T-helper 2 cell treated with Interferon-gamma antibody and Interleukin-4, amounts not matched to agents 5 μg/mL and 100 μg/mL, for 36 hours (primary cell): ENCODE measurements at places on chromosomes 1 and 21.

GRCh38 chr1:196309386-196309785 lies 298.9 kb downstream of the KCNT2 start:
- no peak for DNase-seq

- DNase-seq, result no peak
Observed at GRCh38 chr1:207888652-207889051, 22.3 kb downstream of the CD34 start.

- no peak for DNase-seq
Observed at GRCh38 chr1:100414693-100415497, 62.6 kb downstream of the CDC14A start.

- DNase-seq, result no peak
Observed at GRCh38 chr1:206568779-206569352, 43.4 kb downstream of the EIF2D start.

- DNase-seq, result no peak
Observed at GRCh38 chr1:89356658-89357400, 7.0 kb upstream of the GBP6 start.

GRCh38 chr1:247441606-247442005 lies 16.3 kb downstream of the OR2B11 start:
- DNase-seq, result no peak

DNA sequence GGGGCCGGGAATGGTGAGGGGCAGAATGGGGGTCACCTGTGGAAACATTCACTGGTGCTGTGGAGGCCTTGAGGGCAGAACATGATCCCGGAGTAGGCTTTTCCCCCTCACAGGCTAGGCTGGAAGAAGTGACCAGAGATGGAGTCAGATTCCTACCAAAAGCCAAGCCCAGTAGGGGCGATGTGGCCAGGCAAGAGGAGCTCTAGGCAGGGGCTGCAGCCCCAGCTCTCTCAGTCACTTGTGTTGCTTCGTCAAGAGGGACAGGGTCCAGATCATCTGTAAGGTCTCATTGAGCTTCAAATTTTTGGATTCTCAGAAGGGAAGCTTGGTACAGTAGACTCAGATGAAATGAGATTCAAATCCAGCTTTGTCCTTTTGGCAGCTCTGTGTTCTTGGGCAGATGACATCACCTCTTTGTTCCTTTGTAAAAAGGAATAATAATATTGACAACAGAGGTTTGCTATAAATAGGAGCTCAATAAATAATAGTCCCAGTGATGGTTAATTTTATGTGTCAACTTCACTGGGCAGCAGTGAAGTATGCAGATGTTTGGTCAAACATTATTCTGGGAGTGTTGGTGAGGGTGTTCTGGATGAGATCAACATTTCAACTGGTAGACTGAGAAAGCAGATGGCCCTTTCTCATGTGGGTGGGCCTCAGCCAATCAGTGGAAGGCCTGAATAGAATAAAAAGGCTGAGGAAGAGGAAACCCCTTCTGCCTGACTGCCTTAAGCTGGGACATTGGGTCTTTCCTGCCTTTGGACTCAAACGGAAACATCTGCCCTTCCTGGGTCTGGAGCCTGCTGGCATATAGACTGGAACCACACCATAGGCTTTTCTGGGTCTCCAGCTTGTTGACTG lies 324.7 kb upstream of the USP24 start:
- no peak for DNase-seq

DNA sequence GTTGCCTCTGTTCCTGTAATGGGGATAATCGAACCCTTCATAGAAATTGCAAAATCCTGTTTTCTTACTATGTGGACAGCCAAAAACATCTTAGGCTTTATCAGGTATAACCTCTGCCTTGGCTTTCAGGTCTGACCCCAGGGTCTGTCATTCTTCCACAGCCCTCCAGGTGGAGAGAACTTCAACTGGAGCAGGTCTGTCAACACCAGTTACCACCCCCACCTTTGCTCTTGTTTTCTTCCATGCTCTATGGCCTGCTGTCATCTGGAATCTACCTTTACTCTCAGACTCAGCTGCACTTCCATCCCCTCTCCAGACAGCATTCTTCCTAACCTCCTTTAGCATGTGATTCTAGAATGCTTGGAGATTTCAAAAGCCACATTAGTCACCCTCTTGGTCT lies 10.4 kb upstream of the GJA9 start:
- no peak for DNase-seq

GRCh38 chr1:13607002-13607401 lies 23.4 kb downstream of the PDPN start:
- no peak for DNase-seq
